Stromal cell of bone marrow (primary cell): ENCODE measurements at places on chromosomes 1 and 21.

- no peak for DNase-seq
Observed at GRCh38 chr1:239817801-239818200, 273.9 kb upstream of the FMN2 start.

- DNase-seq = no peak
Observed at GRCh38 chr1:31663622-31664452, 19.2 kb upstream of the PEF1 start.

DNA sequence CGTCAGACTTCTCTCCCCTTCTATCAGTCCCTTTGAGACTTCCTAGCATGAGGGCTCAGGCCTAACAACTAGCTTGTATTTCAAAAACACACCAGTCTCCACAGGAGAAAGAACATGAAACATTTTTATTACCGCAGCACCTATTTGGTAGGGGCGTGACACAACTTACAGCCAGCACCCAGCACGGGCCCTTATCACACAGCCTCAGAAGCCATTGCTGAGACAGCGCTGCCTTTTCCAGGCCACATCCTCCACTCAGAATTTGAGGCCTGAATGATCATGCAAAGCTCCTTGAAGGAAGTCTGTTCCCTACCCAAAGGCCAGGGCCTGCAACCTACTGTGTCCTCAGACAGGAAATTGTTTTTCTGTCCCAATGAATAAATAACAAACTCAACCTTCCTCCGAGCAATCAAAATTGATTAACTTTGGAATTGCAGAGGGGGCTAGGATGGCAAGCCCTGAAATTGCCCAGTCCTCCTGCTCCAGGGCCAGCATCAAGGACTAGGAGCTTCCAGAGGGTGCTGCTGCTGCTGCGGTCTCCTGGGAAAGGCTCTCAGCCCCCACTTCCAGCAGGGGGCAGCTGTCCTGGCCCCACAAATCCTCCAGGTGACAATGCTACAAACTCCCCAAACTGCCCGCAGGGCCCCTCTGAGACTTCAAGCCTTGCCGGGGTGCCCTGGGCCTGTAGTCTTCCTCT, 94.3 kb upstream of the GALNT2 start:
- no peak for DNase-seq

DNA sequence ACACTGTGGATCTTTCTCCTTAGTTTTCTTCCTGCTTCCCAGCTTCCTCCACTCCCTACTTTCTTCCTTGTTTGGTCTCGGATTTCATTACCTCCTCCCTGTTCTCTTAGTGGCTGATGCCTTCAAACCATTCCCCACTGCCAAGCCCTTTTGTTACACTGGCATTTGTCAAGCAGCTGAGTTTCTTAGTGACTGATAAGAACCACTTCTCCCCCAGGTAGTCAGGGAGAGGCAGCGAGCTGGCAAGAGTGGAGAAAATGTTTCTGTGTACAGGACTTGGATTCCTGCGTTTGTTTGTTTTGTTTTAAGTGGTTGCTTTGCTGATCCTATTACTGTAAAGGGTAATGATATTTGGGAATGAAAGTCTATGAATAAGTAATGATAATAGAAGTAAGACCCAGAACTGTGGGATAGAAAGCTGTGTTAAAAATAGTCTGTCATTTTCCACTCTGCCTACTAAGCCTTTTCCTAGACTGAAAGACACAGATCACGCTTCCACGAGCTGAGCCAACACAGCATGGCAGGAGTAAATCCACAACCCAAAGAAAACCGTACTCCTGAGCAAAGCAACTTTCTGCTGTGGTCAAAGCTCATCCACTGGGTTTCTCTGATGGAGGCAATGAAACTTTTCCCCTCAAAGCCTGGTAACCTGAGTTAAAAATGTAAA, 10.1 kb upstream of the SERTAD4 start:
- no peak for DNase-seq

- DNase-seq = no peak
Observed at GRCh38 chr1:54243022-54243421, 43.1 kb downstream of the MRPL37 start.

GRCh38 chr1:46488343-46489168, 1.1 kb upstream of the DMBX1 start:
- DNase-seq = no peak

DNA sequence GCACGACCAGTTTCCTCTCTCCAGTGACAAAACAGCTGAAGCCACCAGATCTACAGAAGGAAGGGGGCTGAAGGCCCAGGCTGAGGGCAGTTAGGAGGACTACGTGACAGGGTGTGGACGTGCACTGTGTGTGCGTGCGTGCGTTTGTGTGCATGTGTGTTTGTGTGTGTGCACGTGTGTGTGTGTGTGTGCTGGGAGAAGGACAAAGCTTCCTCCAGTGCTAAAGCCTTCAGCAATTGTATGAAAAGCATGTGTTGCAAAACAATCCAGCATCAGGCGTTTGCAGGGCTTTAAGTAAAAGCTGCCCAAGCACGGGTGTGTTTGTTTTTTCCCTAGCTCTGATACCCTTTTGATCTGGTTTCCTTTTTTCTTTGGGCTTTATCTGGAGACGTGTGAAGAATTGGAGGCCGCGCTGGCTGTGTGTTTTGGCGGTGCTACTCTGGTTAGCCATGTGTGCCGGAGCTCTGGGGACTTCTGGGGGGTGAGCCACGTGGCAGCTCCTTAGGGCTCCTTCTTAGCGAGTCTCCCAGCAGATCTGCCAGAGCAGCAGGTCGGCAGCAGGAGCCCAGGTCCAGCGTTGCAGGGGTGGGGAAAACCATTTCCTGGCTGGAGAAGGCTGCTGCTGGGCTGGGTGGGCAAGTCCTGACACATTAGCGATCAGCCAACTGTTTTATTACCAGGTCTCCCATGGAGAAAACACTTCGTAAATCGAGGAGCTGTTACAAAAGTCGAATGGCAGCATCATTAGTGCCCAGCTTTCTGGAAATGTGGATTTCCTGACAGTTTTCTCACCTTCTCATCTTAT, 73.4 kb downstream of the UCK2 start:
- no peak for DNase-seq

- no peak for DNase-seq
Observed at GRCh38 chr1:105337420-105337819, 1587.7 kb downstream of the AMY1C start.

DNA sequence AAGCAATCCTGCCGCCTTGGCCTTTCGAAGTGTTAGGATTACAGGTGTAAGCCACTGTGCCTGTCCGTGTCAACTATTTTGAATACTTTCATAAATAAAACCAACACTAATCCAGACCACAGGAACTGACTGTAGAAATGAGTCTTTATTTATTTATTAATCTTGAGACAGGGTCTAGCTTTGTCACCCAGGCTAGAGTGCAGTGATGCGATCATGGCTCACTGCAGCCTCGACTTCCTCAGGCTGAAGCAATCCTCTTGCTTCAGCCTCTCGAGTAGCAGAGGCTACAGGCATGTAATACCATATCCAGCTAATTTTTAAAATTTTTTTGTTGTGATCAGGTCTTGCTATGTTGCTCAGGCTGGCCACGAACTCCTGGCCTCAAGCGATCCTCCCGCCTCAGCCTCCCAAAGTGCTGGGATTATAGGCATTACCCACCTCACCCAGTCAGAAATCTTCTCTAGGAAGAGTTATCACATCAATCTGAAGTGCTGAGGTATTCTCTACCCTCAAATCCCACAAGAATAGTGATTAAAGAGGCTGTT, 21.7 kb upstream of the CPLANE2 start:
- DNase-seq = no peak

DNA sequence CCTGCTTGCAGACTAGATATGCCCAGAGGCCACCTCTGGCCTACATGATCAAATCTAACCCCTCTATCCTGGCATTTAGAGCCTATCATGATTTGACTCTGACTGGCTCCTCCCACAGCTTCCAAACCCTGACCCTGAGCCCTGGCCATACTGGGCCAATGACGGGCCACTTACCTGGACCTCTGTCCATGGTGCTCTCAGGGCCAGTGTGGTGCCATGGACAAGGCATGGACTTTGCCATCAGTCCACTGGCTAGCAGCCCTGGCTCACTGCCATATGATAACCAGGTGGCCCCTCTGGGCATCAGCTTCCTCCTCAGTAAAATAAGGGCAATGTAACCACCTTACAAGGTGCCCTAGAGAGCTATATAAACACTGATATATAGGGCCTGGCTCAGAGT, 713.4 kb downstream of the PTPRU start:
- DNase-seq = no peak

DNA sequence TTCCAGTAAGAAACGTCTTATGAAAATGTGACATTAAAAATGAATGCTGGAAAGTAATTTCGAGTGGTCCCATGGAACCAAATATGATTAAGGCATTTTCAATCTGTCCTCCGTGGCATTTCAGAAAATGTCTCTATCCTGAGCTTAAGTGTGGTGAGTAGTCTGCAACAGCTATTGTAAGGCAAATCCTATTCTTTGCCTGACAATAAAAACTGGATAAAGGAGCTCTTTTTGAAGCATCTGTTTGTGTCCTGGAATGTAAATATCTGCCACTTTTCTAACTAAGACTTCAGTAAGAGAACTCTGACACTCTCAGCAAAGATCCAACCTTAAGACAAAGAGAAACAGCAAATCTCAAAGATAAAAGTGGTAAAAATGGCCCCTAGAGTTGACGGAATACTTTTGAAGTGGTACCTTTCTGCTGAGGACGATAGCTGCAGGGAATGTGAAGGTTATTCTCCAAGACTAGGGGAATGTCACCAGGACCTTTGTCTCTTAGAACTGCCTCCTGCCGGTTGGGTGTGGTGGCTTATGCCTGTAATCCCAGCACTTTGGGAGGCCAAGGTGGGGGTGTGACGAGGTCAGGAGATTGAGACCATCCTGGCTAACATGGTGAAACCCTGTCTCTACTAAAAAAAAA, 486.7 kb upstream of the ZP4 start:
- no peak for DNase-seq

GRCh38 chr1:235324296-235324695, 3.7 kb downstream of the ARID4B start:
- no peak for DNase-seq

DNA sequence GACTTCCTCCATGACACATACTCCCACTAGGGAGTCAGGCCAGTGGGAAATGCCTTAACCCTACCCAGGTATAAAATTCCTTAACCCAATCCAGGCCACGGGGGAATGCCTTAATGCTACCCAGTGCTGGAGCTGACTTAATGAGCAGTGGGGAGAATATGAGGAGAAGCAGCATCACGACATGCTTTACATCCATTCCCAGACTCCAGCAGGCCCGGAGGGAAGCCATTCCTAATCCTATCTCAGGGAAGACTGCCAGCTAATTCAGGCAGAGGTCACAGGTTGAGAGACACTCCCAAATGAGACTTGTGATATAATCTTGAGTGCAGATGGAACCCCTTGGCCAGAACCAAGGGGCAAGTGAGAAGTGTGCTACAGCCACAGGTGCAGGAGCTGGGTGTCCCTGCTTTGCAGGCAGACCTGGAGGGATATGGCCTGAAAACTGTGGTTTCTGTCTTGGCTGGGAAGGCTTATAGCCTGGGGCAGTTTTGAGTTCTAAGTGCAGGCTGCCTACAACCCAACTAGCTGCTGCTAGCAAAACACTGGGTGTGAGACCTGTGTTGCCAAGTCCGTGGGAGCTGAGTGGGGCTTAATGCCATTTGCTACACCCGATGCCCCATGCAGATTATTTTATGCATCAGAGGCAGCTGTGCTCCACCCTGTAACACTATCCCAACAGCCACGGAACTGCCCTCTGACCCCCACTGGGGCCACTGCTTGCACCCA, 45.1 kb upstream of the GUCA2A start:
- no peak for DNase-seq

DNA sequence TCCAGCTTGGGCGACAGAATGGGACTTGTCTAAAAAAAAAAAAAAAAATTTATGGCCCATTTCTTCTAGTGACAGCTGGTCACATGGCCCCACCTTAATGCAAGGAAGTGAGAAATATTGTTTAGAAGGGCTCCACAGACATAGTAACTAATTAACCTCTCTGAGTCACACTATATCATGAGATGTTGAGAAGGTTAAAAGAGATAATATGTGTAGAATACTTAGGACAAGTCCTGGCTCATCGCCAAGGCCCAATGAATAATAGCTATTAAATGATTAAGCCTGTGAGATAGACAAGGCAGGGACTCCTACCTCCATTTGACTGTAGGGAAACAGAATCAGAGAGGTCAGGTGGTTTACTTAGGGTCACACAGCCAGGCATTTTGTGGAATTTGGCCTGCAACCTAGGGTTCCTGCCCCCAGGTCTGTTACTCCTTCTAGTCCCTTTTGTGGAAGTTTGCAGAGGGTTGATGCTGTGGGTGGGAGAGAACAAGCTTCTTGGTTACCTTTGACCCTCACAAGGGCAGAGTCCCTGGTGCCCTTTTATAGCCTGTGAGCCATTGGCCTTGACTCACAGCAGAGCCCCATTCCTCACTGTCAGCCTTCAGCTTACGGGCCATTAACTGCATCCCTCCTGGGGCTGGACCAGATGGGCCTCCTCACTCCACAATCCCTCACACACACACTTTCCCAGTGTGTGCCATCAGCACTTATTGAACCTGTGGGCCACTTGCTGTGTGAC, 48.5 kb downstream of the OPRD1 start:
- no peak for DNase-seq

GRCh38 chr1:178374016-178374415, 122.7 kb downstream of the CLEC20A start:
- no peak for DNase-seq

- DNase-seq = peak; percentile 23
Observed at GRCh38 chr1:185670187-185670627, 64.0 kb upstream of the HMCN1 start.

DNA sequence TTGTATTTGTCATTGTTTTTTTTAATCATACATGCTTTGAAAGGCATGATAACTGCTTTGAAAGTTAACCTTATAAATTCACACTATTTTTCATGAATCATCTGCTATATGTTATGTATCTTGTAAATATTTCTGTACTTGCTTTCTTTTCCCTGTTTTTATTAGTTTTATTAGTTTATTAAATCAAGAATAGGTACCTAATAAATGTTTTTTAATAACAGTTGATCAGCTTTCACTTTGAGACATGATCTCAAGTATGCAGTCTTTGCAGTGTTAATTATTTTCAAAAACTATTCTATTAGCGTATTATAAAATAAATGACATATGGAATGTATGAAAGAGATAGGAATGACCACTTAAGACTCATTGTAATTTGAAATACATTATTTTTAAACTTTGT, 110.8 kb upstream of the TENT5C start:
- no peak for DNase-seq

- DNase-seq = no peak
Observed at GRCh38 chr1:62732331-62732730, 44.1 kb upstream of the DOCK7 start.

GRCh38 chr21:39314143-39315027, 953 bp upstream of the BRWD1 start:
- peak; percentile 37 for DNase-seq

- DNase-seq = no peak
Observed at GRCh38 chr1:19250629-19251304, 557 bp downstream of the EMC1 start.

- DNase-seq = no peak
Observed at GRCh38 chr1:44114098-44114497, 4.5 kb upstream of the KLF17 start.

GRCh38 chr1:112257043-112257835, 138.8 kb upstream of the CTTNBP2NL start:
- no peak for DNase-seq

GRCh38 chr21:16239659-16240265, 510.0 kb downstream of the USP25 start:
- DNase-seq = no peak

- DNase-seq = no peak
Observed at GRCh38 chr1:181485287-181486097, 2.2 kb downstream of the CACNA1E start.
